Naive thymus-derived CD8-positive, alpha-beta T cell (primary cell): ENCODE measurements at places on chromosomes 3 and 15. TPM values are rescaled to one million over a fixed set of nuclear protein-coding genes. Genes with fewer than 3 reads are reported as not detected.

DNA sequence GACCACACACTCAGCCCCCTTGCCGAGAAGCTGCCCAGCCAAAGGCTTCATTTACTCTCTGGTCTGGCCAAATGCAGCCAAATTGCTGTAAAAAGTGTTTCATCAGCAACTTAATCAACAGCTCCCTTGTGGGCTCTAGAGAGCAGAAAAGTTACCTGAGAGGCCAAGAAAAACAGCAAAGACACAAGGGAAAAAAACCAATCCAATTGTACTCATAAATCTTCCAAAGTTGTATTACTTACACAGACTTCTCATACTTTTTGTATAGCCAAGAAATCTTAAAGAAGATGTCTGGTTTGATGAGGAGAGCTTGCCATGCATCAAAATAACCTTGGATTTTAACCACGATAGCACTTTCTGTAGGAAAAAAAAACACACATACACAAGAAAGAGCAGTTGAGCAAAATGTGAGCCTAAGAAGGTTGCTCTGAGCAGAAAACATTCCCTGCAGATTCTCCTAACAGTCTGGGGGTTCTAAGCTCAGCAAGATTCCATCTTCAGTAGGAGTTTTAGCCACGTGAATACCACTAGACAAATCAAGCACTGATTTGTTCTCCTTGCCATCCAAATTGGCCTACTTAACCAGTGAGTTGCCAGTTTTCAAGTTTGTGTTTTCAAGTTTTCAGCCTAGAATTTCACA is 120.0 kb downstream of the CYP19A1 start:
- DNase-seq, result no peak
- H3K27ac ChIP-seq, result no peak overlapping the region
- no peaks in the 10 kb centered on the region for H3K4me1 ChIP-seq
- no peak overlapping the region for H3K4me3 ChIP-seq

- no peak overlapping the region for H3K27ac ChIP-seq
- no peaks in the 10 kb centered on the region for H3K4me1 ChIP-seq
- H3K4me3 ChIP-seq, result no peak overlapping the region
- no peaks in the 10 kb centered on the region for H3K36me3 ChIP-seq
Observed at GRCh38 chr3:77460326-77460725, 420.4 kb downstream of the ROBO2 start.

- H3K36me3 ChIP-seq, result peaks cover 4% of the 10 kb centered on the region
- no peak overlapping the region for H3K27ac ChIP-seq
- no peaks in the 10 kb centered on the region for H3K4me1 ChIP-seq
- no peaks in the 10 kb centered on the region for H3K27me3 ChIP-seq
Observed at GRCh38 chr3:62961874-62962556, 86.8 kb upstream of the CADPS start.

DNA sequence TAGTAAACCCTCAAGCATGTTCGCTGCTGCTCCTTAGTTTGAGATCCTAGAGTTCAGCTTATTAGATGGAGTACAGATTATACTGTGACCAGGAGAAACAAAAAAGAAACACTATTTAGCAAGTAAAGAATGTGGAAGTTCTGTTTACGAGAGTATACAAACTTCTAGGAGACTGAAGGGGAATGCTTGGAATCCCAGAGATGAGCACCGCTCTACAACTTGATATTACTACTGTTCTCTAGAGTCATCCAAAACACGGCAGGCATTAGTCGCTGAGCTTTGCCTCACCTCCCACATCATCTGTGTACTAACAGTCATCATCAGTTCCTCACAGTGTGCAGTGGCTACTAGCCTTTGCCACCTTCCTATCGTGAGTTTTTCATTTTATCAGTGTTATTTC is 121.4 kb upstream of the CHRM5 start:
- H3K4me3 ChIP-seq, result no peak overlapping the region
- H3K36me3 ChIP-seq, result no peaks in the 10 kb centered on the region
- H3K27me3 ChIP-seq, result peaks cover 5% of the 10 kb centered on the region

DNA sequence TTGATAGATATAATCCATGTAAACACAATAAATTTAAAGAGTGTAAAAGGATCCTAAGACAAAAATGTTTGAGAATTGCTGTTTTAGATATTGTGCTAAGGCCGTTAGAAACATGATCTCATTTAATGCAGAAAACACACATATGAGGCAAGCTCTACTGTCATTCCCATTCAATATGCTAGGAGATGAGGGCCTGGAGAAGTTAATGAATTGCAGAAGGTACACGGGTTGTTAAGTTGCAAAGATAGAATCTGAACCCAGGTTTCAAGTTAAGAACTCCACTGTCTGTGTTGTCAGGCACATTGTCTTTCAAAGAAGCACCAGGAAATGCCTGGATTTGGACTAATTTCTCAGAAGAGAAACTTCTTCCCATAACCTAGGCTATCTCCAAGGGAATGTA is 65.1 kb upstream of the SAMMSON start:
- H3K27ac ChIP-seq, result no peak overlapping the region
- DNase-seq, result no peak
- no peaks in the 10 kb centered on the region for H3K36me3 ChIP-seq
- H3K4me1 ChIP-seq, result no peaks in the 10 kb centered on the region

RPP14 gene
- total RNA-seq, result 19.4 TPM

GRCh38 chr3:14768881-14769280 is 49.9 kb upstream of the FGD5 start:
- no peak overlapping the region for H3K27ac ChIP-seq
- H3K36me3 ChIP-seq, result no peaks in the 10 kb centered on the region
- no peak for DNase-seq
- no peaks in the 10 kb centered on the region for H3K4me1 ChIP-seq
- no peak overlapping the region for H3K4me3 ChIP-seq
- peaks cover 3% of the 10 kb centered on the region for H3K27me3 ChIP-seq

- no peaks in the 10 kb centered on the region for H3K27me3 ChIP-seq
- H3K4me3 ChIP-seq, result no peak overlapping the region
- H3K4me1 ChIP-seq, result no peaks in the 10 kb centered on the region
- H3K36me3 ChIP-seq, result peaks cover 2% of the 10 kb centered on the region
- DNase-seq, result no peak
Observed at GRCh38 chr3:7567160-7567559, 706.2 kb downstream of the GRM7 start.

DNA sequence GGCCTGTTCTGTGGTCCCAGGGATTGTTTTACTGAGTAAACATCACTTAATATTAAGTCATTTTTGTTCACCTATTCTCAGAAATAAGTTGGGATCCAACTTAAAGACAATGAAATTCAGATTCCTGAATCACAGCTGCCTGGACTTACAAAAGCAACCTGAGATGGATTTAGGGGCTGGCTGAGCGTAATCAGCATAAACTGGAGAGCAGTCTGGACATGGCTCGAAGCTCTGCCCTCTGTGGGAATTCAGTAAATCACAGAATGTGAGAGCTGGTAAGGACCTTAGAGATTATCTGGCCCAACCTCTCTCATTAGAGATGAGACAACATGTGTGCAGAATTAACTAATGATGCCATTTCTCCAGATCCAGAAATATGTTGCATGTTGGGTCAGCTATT is 23.7 kb downstream of the CCDC80 start:
- no peaks in the 10 kb centered on the region for H3K36me3 ChIP-seq
- no peaks in the 10 kb centered on the region for H3K27me3 ChIP-seq
- no peak overlapping the region for H3K4me3 ChIP-seq
